ENCODE measurements at places on chromosomes 2 and 18. TPM values are rescaled to one million over a fixed set of nuclear protein-coding genes. Genes with fewer than 3 reads are reported as not detected.

The ZDBF2 gene
- polyA plus RNA-seq, result 1.9 TPM

The CTNNA2 gene
- polyA plus RNA-seq, result 0.30 TPM

The DOK6 gene
- 5.4 TPM for polyA plus RNA-seq

The ACKR3 gene
- not detected for polyA plus RNA-seq

The STPG4 gene
- polyA plus RNA-seq, result 0.20 TPM

The MEP1B gene
- polyA plus RNA-seq, result not detected

- DNase-seq, result no peak
Observed at GRCh38 chr2:15638720-15639119, 47.1 kb downstream of the DDX1 start.

- peak; percentile 28 for DNase-seq
Observed at GRCh38 chr2:228048838-228049490, 132.5 kb downstream of the SPHKAP start.

DNA sequence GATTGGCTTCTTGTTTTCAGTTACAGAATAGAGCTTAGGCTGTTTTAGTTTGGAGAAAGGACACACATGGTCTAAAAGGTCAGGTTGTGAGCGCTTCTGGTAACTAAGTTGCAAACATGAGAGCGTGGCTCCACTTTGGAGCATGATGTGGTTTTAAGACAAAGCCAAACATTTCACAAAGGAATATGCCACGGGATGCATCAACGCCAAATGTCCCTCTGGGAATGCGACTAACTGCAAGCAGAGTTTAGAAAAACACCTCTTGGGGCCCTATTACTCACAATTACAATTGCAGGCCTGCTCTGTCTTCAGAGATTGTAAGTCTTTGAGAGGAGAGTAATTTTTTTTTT lies 25.4 kb downstream of the MYO7B start:
- DNase-seq, result no peak

DNA sequence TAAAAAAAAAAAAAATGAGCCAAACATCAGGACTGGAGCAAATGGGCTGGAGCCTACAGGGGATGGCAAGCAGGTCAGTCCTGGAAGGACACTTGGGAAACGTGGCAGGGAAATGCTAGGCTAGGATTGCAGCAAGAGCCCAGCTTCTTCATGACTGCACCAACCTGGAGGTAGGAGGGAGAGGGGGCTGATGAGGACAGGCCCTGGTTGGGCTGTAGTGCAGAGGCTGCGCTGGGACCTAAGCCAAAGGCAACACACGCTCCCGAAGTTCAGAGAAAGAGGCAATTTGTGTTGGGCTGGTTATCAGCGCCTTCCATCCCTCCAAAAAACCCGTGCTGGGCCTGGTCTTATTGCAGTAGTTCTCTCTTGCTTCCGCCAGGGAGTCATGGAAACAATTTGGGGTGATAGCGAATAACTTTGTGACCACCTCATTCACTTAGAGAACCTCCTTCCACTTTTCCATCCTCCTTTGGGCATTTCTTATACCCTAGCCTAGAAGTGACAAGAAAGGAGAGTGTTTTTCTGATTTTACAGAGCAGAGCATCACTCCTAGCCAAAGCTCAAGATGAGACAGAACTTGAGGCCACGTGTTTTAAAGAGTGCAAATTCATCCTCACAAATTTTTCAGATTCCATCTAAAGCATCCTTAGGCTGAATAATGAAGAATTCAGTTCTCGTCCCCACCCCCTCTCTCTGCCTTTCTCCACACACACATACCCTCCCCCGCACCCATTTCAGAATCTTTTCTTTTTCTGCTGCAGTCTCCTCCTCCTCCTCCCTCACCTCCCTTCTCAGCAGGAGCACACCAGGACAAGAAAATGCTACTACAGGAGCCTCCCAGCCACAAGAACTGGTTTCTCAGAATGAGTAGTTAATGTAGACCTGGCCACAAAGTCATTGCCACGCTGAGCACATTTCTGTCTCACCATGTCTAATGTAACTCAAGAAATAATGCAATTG lies 82.5 kb upstream of the STPG4 start:
- DNase-seq, result peak; percentile 66

DNA sequence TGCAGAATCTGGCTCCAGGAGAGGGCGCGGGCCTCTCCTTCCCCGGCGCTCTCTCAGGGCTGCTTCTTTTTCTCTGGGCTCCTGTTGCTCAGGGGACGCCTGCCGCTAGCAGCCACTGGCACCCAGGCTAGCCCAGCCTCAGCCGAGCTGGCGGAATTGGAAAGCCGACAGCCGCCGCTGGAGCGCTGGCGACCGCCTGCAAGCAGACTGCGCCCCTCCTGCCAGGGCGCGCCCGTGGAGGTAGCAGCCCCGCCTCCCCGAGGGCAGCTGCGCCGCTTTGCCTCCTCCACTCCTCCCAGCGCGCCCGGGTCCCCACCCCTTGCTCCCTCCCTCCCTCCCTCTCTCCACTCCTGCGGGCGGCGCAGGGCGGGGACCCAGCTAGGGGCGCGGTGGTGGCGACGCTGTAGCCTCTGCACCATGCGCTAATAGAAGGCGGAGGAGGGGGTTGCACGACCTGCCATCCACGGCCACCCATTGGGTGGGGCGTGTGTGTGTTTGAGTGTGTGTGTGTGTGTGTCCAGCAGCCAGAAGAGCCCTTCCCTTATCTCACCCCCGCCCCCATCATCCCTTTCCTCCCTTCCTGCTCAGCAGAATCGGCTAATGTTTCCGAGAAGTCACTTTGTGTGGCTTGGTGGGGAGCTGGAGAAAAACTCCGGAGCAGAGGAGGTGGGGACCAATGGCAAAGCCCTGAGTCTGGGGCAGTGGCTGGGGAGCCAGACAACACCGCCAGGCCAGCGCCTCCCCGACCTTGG lies at the start of gene SCN9A:
TSS of gene SCN9A (minus strand) at position 209 of the 752 bp plus-strand sequence. CDS start 64,188 bp downstream, outside the sequence.
- peak; percentile 93 for DNase-seq

GRCh38 chr2:158291544-158292180 lies 164.9 kb downstream of the CCDC148 start:
- no peak for DNase-seq

- DNase-seq, result no peak
Observed at GRCh38 chr18:32319084-32319483, 129.2 kb downstream of the MEP1B start.

DNA sequence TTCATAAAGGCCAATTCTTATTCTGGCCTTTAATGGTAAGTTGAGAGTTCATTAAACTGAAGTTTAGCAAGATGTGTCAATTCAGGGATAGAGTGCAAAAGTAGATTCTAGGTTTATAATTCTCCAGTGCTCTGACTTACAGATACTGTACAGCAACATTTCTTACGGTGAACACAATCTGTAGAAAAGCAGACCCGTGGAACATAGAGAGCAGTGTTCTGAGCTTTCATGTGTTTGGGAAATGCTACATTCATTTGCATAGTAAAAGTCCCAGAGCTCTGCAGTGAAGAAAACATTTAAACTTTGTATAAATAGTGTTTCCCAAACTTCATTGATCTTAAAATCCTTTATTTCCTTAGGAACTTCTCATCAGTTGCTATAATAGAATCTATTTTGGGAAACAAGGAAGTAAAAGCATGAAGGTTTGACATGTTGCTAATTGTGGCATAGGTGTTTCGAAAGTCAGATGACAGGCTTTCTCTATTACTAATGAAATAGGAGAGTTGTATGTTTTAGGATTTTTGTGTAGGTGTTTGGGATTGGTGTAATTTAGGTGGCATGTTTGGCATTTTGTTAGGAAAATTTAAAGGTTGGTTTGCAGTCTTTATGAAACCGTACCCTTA lies 138.2 kb downstream of the ASXL3 start:
- DNase-seq, result no peak

- no peak for DNase-seq
Observed at GRCh38 chr2:104448661-104449440, 405.1 kb upstream of the POU3F3 start.

- no peak for DNase-seq
Observed at GRCh38 chr2:16741498-16741897, 75.9 kb upstream of the CYRIA start.
